Endothelial cell of umbilical vein (primary cell): ENCODE measurements at places on chromosomes 5 and 9.

GRCh38 chr5:74017112-74017511 is 391.1 kb downstream of the ARHGEF28 start:
- no peak for DNase-seq
- H3K4me1 ChIP-seq = no peaks in the 10 kb centered on the region
- H3K4me3 ChIP-seq = no peak overlapping the region
- no peak overlapping the region for H3K27ac ChIP-seq
- H3K36me3 ChIP-seq = no peaks in the 10 kb centered on the region

GRCh38 chr5:15286650-15287049 is 213.3 kb upstream of the FBXL7 start:
- H3K4me3 ChIP-seq = no peak overlapping the region
- no peak overlapping the region for H3K27ac ChIP-seq
- H3K4me1 ChIP-seq = peaks cover 2% of the 10 kb centered on the region

DNA sequence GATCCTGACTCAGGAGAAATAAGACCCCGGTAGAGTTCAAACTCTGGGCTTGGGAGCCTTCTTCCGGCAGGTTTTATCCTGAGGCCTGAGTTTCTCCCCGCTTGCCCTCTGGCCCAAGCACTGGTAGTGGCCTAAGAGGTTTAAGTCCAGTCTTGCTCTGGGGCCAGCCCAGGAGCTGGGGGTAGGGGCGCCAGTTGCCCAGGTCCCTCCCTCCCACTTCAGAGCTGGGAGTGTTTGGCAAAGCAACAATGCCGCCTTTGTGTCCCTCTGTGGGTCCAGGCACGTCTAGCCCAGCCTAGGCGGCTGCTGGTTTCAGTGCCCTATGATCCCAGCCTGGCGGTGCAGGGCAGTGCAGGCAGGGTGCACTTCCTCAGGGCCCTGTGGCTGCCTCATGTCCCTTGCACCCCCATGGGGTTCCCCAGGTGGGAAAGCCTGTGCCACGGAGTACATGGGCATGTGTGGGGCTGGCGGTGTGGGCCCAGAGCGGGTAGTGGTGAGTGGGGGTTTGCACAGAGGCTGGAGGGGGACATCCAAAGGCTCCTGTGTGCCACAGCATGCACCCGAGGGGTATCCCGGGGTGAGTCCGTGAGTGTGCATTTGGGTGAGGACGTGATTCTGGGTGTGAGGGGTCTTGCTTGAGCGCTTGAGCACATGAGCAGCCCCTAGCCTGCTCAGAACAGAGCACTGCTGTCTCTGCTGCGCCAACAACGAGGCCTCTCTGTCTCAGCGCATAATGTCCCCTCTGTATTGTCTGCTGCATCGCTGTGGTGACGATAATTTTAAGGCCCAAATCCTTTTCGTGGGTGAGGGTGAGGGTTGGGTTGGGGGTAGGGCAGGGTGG is 61.7 kb upstream of the PSD2 start:
- no peak overlapping the region for H3K27ac ChIP-seq
- no peaks in the 10 kb centered on the region for H3K36me3 ChIP-seq
- H3K4me3 ChIP-seq = no peak overlapping the region
- no peaks in the 10 kb centered on the region for H3K4me1 ChIP-seq
- H3K27me3 ChIP-seq = no peaks in the 10 kb centered on the region

GRCh38 chr5:146704949-146705665 is 173.4 kb downstream of the PPP2R2B start:
- no peaks in the 10 kb centered on the region for H3K36me3 ChIP-seq
- H3K4me1 ChIP-seq = no peaks in the 10 kb centered on the region
- no peak overlapping the region for H3K27ac ChIP-seq
- H3K4me3 ChIP-seq = no peak overlapping the region

DNA sequence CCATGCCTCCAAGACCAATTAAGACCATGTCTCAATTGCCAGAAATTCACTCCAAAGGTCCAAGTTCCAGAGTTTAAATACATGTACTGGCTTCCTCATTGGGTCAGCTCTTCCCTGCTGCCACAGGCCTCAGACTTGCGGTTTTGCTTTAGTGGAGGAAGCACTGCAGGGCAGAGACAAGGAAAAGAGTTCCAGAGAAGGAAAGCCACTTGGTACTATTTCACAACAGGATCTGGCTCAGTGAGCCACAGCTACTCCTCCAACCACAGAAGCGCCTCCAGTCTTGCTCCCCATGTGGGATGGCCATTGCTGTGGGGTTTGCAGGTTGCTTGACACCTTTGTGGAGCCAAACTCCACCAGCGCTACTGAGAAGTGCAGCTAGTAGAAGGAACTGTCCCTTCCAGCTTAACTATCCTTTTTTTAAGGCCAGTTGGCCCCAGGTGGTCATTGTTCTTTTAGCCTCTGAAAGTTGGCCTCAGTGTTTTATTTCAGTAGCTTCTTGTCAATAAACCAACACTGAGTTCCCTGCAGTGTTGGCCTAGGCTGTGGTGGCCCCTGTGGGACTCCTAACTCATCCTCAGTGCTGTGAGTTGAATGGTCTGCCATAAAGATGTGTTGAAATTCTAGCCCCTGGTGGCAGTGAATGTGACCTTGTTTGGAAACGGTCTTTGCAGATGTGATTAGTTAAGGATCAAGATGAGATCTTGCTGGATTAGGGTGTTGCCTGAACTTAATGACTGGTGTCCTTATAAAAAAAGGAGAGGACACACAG is 93.7 kb upstream of the DAP start:
- H3K27ac ChIP-seq = no peak overlapping the region
- H3K27me3 ChIP-seq = peaks cover 9% of the 10 kb centered on the region
- H3K4me1 ChIP-seq = no peaks in the 10 kb centered on the region
- no peak for DNase-seq
